Stimulated activated CD4-positive, alpha-beta T cell treated with anti-CD3 and anti-CD28 coated beads, Interleukin-4, amount 100 ng/mL, for 48 hours (primary cell): ENCODE measurements at places on chromosomes 6 and 20.

DNA sequence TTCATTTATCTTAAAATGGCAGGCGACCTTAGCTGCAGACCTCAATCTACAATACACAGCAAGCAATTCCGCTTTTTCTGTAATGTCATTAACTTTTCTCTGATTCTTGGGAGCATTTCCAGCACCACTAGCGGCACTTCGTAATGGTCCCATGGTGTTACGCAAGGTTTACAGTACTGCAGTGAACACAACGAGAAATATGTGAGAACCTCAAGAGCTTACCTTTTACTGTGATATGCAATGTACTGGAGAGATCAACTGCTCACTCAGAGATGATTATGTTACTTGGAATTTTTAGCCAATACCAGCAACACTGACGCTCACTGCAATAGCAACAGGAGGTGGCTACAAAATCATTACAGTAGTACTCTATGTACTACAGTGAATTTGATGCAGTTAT is 2.8 kb upstream of the CEP43 start:
- no peak for DNase-seq

- DNase-seq: no peak
These were observed 56.4 kb upstream of the GPR31 start for GRCh38 chr6:167214206-167214605.

DNA sequence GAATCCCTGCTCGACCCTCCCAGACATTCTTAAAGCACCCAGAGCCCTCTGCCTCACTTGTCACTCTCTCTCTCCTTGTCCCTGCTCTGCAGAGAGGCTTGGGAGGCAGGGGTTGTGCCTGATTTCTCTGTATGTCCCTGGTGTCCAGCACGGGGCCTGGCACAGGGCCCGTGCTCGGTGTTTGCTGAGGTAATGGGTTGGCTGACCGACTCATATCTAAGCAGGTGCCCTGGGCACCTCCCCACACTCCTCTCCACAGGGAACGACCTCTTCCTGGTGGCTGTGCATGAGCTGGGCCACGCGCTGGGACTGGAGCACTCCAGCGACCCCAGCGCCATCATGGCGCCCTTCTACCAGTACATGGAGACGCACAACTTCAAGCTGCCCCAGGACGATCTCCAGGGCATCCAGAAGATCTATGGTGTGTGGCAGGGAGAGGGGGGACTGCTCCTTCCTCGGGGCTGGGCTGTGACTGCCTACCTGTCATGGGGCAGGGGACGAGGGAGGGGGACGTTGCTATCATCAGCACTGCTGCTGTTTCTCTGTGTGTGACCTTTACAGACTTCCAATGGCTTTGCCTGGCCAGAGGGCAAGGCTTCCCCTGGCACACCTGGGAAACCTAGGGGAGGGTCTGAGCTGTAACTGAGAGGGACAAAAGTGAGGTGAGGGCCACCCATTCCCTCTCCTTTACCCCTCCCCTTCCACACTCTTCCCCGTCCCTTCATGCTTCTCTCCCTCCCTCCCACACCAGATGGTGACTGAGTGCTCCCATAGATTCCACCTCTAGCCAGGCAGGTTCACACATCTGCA is 14.2 kb downstream of the MMP24OS start:
- no peak for DNase-seq

GRCh38 chr6:129679758-129680157 is 30.2 kb downstream of the ARHGAP18 start:
- DNase-seq: no peak

- DNase-seq: no peak
These were observed 80.9 kb upstream of the HTR1E start for GRCh38 chr6:86856379-86856778.
